ENCODE measurements at places on chromosomes 7 and 10. TPM values are rescaled to one million over a fixed set of nuclear protein-coding genes. Genes with fewer than 3 reads are reported as not detected.

DNA sequence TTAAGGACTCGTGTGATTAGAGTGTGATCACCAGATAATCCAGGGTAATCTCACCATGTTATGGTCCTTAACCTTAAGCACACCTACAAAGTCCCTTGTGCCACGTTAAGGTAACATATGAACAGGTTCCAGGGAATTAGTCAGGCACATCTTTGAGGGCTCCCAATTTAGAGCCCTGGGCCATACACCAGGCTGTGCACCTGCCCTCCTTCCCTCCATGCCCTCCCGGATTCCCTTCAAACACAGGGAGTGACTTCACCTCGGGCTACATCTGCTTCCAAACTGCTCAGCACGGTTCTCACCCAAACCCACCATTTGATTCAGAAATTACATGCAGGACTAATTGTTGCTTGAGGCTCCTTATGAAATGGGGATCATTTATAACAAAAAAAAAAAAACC is 93.9 kb upstream of the HABP2 start:
- peaks cover 37% of the 10 kb centered on the region for H3K27me3 ChIP-seq
- no peak overlapping the region for H3K27ac ChIP-seq
- no peak overlapping the region for H3K4me3 ChIP-seq

DNA sequence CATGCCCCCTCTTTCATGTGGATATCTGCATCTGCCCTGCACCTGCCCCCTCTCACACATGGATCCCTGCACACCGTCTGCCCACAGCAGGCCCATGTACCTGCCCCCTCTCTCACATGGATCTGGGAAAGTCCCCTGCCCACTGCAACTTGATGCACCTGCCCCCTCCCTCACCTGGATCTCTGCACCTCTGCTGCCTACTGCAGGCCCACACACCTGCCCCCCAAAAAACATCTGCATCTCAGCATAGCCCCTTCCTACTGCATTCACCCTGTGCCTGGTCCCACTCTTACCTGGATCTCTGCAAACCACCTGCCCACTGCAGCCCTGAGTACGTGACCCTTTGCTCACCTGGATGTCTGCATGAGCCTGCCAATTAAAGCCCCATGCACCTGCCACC is 479.8 kb downstream of the PTPRN2 start:
- H3K4me1 ChIP-seq: no peaks in the 10 kb centered on the region
- DNase-seq: no peak
- no peak overlapping the region for H3K4me3 ChIP-seq
- H3K27me3 ChIP-seq: no peaks in the 10 kb centered on the region
- peaks cover 6% of the 10 kb centered on the region for H3K36me3 ChIP-seq

DNA sequence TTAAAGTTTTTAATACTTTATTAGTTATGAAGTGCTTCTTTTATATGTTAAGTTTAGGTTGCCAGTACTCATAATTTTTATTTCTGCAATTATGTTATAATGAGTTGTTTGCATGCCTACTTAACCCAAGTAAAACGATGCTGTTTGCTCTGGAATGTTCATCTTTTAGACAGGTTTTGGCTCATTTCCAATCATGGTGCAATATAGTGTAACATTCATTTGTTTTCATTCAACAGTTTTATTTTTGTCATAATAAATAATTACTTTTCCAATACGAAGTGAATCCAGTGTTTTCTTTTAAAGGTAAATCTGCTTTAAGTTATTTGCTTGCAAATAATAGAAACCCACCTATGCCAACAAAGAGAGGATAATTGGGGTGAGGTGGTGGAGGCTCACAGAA is 22.1 kb downstream of the ARL5B start:
- H3K27ac ChIP-seq: peak overlapping the region; percentile 87
- no peak for DNase-seq
- peaks cover 23% of the 10 kb centered on the region for H3K4me1 ChIP-seq
- H3K4me3 ChIP-seq: no peak overlapping the region

GRCh38 chr10:35536789-35537188 is 68.4 kb upstream of the GJD4 start:
- no peaks in the 10 kb centered on the region for H3K4me1 ChIP-seq
- no peak overlapping the region for H3K4me3 ChIP-seq
- no peak overlapping the region for H3K27ac ChIP-seq
- no peaks in the 10 kb centered on the region for H3K27me3 ChIP-seq

Gene GPR15LG
- total RNA-seq: not detected

DNA sequence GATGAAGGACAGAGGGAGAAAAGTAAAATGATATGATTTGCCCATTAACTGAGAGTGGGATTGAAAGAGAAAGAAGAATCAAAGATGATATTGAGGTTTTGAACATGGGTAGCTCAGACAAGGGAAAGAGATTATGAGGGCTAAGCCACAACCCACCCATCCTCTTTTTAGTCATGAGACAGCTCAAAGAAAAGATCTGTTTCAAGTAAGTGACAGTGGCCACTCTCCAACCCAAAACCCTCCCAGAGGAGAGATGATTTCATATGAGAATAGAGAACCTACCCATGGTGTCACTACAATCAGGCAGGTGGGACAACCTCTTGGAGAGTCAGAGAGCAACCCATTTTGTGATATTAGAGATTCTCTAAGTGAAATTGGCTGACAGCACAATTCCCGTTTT is 32.2 kb downstream of the PLXNA4 start:
- H3K4me3 ChIP-seq: no peak overlapping the region
- peaks cover 55% of the 10 kb centered on the region for H3K27me3 ChIP-seq
- H3K4me1 ChIP-seq: peaks cover 2% of the 10 kb centered on the region
- no peaks in the 10 kb centered on the region for H3K36me3 ChIP-seq
- DNase-seq: no peak

Gene NUTM2B
- 1.0 TPM for total RNA-seq

- no peak overlapping the region for H3K27ac ChIP-seq
- H3K36me3 ChIP-seq: peaks cover 6% of the 10 kb centered on the region
- DNase-seq: no peak
- peaks cover 4% of the 10 kb centered on the region for H3K4me1 ChIP-seq
- H3K4me3 ChIP-seq: no peak overlapping the region
- H3K27me3 ChIP-seq: no peaks in the 10 kb centered on the region
Measured at GRCh38 chr10:116125180-116125579, 147.8 kb downstream of the GFRA1 start.

- H3K27ac ChIP-seq: no peak overlapping the region
- peaks cover 7% of the 10 kb centered on the region for H3K4me1 ChIP-seq
- DNase-seq: no peak
- no peaks in the 10 kb centered on the region for H3K27me3 ChIP-seq
Measured at GRCh38 chr7:101973130-101973529, 155.7 kb downstream of the CUX1 start.

- H3K36me3 ChIP-seq: no peaks in the 10 kb centered on the region
- no peak for DNase-seq
- no peaks in the 10 kb centered on the region for H3K4me1 ChIP-seq
- no peaks in the 10 kb centered on the region for H3K27me3 ChIP-seq
Measured at GRCh38 chr7:54705436-54705835, 53.6 kb downstream of the SEC61G start.

GRCh38 chr7:76048668-76048988 is 722 bp downstream of the MDH2 start:
- H3K4me3 ChIP-seq: peak overlapping the region; percentile 99
- H3K27me3 ChIP-seq: no peaks in the 10 kb centered on the region
- DNase-seq: peak; percentile 38
- H3K27ac ChIP-seq: peak overlapping the region; percentile 97
- H3K4me1 ChIP-seq: peaks cover 19% of the 10 kb centered on the region

- no peaks in the 10 kb centered on the region for H3K36me3 ChIP-seq
- peaks cover 53% of the 10 kb centered on the region for H3K27me3 ChIP-seq
- H3K4me3 ChIP-seq: no peak overlapping the region
- no peak for DNase-seq
Measured at GRCh38 chr10:118583611-118584010, 11.8 kb downstream of the PRLHR start.

DNA sequence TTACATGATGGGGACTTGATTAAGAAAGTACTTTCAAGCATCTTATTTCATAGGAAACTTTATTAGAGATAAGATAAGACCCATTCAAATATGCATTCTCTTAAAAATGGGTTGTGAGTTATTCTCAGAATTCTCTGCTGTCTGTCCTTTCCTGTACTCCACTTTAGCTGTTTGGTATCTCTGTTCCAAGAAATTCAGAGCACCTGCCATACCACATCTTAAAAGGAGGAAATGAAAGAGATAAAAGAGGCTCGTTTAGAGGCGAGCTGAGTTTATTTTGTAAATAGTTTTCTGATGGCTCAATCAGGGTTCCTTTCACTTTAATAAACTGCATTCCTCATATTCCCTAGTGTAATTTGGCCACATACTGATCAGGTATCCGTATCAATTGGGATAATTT is 87.2 kb downstream of the MDFIC start:
- H3K27ac ChIP-seq: peak overlapping the region; percentile 23
- H3K4me1 ChIP-seq: peaks cover 29% of the 10 kb centered on the region
- no peak for DNase-seq
- no peaks in the 10 kb centered on the region for H3K27me3 ChIP-seq
- H3K4me3 ChIP-seq: no peak overlapping the region

Gene CTAGE4
- 3.1 TPM for total RNA-seq

DNA sequence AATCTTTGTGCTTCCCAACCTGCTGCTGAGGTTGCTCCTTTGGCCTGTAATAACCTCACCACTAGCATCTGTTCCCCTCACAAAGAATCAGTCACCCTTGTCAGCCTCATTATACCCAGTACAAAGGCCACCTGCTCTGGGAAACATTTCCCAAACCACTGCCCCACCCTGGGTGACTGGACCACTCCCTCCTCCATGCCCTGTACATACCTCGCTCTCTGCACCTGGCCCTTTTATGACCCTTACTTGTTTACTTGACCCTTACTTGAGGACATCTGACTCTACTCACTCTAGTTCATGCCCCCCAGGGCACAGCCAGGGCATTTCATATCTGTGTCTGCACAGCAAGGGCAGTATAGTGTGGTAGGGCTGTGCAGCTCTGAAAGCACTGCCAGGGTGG is 21.4 kb upstream of the AOC1 start:
- no peak overlapping the region for H3K27ac ChIP-seq
- no peaks in the 10 kb centered on the region for H3K4me1 ChIP-seq
- H3K36me3 ChIP-seq: no peaks in the 10 kb centered on the region
- H3K27me3 ChIP-seq: peaks cover 28% of the 10 kb centered on the region
- DNase-seq: no peak

DNA sequence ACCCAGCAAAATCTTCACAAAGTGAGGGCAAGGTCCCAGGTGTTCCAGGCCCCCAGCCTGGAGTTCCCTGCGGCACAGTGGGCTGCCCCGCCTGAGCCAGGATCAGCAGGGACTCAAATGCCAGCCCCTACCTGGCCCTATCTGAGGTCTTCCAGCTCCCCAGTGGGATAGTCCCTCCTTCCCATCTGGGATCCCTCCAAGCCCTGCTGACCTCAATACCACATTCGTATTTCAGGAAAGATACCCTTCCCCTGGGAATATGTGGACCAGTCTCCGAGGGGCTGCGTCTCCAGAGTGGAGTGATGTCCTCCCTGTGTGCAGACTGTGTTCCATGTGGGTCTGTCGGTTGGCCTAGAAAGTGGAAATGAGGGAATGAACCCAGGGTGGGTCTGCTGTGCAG is 40.9 kb downstream of the ELFN1 start:
- H3K4me3 ChIP-seq: no peak overlapping the region
- H3K27ac ChIP-seq: no peak overlapping the region
- H3K36me3 ChIP-seq: peaks cover 17% of the 10 kb centered on the region
- no peak for DNase-seq

GRCh38 chr7:38311329-38311937 is 38.0 kb upstream of the TARP start:
- no peak for DNase-seq
- H3K36me3 ChIP-seq: no peaks in the 10 kb centered on the region
- peaks cover 3% of the 10 kb centered on the region for H3K4me1 ChIP-seq
- no peak overlapping the region for H3K27ac ChIP-seq

Gene VAX1
- total RNA-seq: not detected

Gene HELLS
- total RNA-seq: 65.4 TPM

DNA sequence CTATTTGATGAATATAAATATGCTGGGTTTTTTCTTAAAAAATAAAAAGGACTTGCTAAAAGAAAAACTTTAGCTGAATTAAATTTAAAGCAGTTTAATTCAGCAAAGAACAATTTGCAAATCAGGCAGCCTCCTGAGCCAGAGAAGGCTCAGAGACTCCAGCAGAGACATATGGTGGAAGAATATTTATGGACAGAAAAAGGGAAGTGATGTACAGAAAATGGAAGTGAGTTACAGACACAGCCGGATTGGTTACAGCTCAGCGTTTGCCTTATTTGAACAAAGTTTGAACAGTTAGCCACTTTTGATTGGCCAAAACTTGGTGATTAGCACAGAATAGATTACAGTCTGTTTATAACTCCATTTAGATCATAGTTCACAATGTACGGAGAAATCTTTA is 110.3 kb downstream of the GAD2 start:
- H3K27ac ChIP-seq: no peak overlapping the region
- no peaks in the 10 kb centered on the region for H3K27me3 ChIP-seq
- no peaks in the 10 kb centered on the region for H3K36me3 ChIP-seq
- no peak overlapping the region for H3K4me3 ChIP-seq

GRCh38 chr10:77631241-77631640 is 6.4 kb downstream of the KCNMA1 start:
- no peak overlapping the region for H3K27ac ChIP-seq
- H3K27me3 ChIP-seq: peaks cover 9% of the 10 kb centered on the region
- no peak for DNase-seq
- peaks cover 25% of the 10 kb centered on the region for H3K4me1 ChIP-seq
- H3K4me3 ChIP-seq: no peak overlapping the region

DNA sequence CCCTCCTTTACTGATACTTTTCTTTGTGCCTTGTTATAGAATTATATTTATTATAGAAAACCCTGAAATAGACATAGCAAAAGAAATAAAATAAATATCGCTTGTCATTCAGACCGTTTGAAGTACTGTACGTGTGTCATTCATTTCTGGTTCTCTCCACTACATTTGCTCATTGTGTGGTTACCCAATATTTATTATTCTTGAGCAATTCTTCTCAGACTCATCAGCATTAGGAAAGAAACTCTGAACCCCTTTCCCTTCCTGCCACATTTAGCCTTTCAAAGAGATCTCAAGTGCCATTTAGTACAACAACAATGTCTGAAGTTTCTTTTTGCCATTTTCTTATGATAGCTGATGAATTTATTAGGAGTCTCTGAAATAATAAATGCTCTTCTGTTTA is 154.1 kb downstream of the KIAA1217 start:
- no peak for DNase-seq
- H3K4me1 ChIP-seq: peaks cover 14% of the 10 kb centered on the region
- H3K27me3 ChIP-seq: no peaks in the 10 kb centered on the region

- peaks cover 26% of the 10 kb centered on the region for H3K4me1 ChIP-seq
- no peak overlapping the region for H3K27ac ChIP-seq
- no peak overlapping the region for H3K4me3 ChIP-seq
- peaks cover 69% of the 10 kb centered on the region for H3K27me3 ChIP-seq
Measured at GRCh38 chr10:103504181-103504783, 10.8 kb downstream of the NEURL1 start.

Gene LAMB4
- 18.3 TPM for total RNA-seq

DNA sequence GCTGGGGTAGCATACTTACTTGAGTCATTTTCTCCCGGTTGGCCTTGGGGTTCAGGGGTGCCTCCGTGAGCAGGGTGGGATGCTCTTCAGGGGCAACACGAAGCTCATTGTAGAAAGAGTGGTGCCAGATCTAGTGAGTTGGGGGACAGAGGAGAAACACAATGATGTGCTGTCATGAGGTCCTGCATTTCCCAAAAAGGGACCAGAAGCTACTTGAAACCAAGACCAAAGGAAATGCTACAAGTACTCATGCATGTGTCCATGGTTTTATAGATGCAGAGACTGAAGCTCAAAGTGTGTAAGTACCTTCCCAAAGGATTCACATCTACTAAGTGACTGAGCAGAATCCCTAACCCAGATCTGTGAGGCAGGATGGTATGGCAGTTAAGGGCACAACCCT is 8.8 kb downstream of the ACTA2 start:
- H3K27ac ChIP-seq: no peak overlapping the region
- H3K36me3 ChIP-seq: peaks cover 2% of the 10 kb centered on the region
- no peak overlapping the region for H3K4me3 ChIP-seq
- H3K27me3 ChIP-seq: no peaks in the 10 kb centered on the region
- H3K4me1 ChIP-seq: no peaks in the 10 kb centered on the region
- no peak for DNase-seq
